Activated CD4-positive, CD25-positive, alpha-beta regulatory T cell treated with anti-CD3 and anti-CD28 coated beads, Interleukin-2, amount 50 U/mL, for 16 hours (primary cell): ENCODE measurements at places on chromosomes 16 and 17.
A peak's percentile ranks its signal among the peaks of the same experiment; 100 is the strongest.

GRCh38 chr17:78272914-78273258, 41.5 kb downstream of the TMEM235 start:
- DNase-seq = no peak

GRCh38 chr16:79562166-79562823, 38.2 kb downstream of the MAF start:
- no peak for DNase-seq

GRCh38 chr17:42844761-42845555, 578 bp downstream of the AOC2 start:
- DNase-seq = no peak

- DNase-seq = no peak
Observed at GRCh38 chr17:77446940-77447634, 306.3 kb downstream of the SEC14L1 start.

- no peak for DNase-seq
Observed at GRCh38 chr16:49341706-49342105, 31.9 kb upstream of the C16orf78 start.

DNA sequence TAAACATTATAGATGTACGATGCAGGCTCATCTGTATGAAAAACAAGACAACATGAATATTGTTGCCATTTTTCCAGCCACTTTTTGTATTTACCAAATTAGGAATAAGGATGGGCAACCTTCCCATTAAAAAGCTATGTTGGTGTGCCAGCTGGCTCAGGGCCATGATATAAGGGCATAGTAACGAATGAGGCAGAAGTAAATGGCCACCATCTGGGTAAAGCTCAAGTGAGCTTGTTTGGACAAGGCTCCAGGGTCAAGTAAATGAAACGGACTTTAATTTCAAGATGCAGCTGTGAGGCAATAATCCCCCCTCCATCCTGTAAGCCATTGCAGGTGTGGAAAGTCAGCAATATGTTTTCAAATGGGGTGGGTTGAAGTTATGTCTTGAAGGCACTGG, 930.9 kb upstream of the CDH8 start:
- no peak for DNase-seq

DNA sequence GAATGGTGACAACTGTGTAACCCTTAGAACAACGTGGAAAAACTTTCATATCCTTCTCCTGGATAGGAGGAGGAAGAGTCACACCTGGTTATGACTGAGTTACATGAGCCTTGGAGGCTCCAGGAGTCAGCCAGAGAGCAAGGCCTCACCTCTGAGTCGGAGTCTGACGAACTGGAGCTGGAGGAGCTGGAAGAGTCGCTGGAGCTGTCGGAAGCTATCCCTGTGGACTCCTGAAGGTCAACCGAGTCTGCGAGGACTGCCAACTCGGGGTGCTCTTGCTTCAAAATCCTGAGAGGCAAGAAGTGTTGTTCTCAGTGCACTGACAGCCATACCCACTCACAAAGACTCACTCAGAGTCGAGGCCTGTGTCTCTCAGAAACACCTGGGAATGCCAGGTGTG, 6.2 kb downstream of the JMJD6 start:
- no peak for DNase-seq

DNA sequence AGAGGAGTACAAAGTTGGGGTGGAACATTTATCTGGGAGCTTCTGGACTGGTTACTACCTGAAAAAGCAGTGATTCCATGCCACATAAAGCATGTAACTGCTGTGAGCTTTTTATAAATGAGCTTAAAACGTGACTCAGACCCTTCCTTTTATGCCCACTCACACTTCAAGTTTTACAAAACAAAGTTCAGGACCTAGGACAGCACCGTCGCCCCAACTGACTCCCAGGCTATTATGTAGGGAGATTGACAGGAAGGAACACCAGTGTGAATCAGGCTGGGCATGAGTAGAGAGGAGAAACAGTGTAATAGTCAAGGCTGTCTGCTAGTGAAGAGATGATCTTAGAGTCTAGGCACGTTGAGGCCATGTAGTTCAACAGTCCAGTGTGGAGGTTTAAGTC, 91.6 kb upstream of the DNAH9 start:
- DNase-seq = no peak

GRCh38 chr17:75228305-75228704, 22.8 kb downstream of the NUP85 start:
- DNase-seq = no peak

DNA sequence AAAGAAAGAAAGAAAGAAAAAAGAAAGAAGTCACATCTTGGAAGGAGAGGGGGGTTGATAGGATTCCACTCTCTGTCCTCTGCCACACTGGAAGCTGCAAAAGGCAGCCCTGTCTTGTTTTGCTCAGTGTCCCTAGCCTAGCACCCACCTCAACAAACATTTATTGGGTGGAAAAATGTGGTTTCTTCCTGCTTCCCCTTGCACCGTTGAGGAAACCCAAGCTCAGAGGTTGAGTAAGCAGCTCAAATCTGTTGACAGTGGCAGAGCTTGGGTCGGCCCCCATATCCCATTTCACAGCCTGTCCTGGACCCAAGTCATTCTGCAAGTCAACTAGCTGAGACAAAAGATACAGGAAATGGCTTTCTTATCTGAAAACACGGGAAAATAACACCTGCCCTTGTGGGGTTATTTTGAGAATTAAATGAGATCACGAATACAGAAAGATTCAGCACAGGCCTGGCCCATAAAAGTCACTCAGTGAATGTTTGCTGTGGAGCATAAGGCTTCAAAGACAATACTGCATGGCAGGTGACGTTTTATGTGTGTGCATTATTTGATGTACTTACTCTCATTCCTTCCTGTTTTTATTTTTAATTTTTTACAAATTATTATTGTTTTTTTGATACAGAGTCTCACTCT, 63.6 kb downstream of the SCNN1B start:
- no peak for DNase-seq

DNA sequence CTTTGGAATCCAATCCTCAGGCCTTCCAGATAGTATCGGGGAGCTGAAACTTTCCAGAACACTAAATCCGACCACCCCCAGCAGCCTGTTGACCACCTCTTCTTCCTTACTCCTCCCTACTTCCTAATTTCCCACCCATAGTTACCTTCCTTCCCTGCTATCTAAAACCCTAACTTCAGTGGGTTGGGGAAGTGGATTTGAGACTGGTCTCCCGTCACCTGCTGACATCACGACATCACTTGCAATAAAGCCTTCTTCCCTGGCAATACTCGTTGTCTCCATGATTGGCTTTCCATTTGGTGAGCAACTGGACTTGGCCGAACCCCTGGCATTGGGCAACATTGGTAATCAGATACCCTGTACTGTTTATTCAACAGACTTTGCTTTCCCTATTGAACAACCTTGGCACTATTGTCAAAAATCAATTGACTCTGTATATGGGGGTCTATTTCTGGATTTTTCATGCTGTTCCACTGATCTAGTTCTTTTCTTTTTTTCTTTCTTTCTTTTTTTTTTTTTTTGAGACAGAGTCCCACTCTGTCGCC, 11.8 kb upstream of the FOXK2 start:
- DNase-seq = no peak

GRCh38 chr16:70418274-70418992, 20.5 kb downstream of the ST3GAL2 start:
- no peak for DNase-seq

GRCh38 chr17:28145348-28145747, 102.9 kb downstream of the NLK start:
- no peak for DNase-seq

GRCh38 chr17:62824290-62825131, 16.4 kb upstream of the MARCHF10 start:
- DNase-seq = no peak

DNA sequence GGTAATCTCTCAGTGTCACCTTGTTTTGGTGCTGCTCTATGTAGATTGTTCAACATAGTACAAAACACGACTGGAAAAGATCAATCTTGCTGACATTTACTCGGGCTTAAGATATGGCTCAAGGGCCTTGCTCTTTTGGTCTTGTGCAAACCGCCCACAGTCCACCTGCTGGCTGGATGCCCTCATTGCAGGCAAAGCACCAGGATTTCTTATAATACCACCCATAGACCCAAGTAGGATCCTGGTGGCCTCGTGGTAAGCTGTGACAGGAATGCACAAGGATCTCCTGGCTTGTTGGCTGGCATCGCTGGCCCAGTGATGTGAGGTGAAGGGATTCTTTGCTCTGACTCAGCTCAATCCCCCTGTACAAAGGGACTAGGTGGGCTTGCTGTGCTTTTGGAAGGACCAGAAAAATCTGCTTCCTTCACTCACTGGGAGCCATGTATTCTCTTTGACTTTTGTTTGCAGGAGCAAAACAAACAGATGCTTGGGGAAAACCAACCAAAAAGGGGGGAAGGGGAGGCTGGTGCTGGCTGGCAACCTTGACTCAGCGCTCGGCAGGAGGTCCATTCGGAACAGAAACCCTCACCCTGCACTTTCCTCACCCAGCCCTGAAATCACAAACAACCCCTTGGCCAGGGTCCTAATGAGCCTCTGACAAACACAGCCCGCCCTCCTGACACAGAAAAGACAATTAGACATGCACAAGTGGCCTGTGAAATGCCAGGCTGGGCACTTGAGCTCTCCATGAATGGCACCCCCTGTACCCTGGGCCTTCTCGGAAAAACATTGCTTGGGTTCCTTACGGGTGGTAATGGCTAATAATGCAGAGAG, 36.6 kb upstream of the MED9 start:
- DNase-seq = peak; percentile 43

DNA sequence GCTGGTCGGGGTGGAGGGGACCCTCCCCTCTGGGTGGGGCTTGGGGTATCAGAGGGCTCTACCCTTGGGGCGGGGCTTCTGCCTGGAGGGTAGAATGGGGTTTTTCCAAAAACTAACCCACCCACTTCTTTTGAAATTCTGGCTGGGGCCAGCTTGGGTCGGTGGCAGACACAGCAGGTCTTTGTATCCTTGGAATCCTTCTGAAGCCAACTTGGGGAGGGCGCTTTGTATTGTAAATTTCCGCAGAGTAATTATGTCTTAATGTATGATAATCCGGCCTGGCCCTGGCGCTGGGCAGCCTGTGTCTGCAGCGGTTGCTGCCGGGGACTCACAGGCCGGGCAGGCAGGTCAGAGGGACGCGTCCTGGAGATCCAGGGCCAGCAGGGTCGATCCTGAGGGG, 33.9 kb upstream of the GSE1 start:
- no peak for DNase-seq

GRCh38 chr17:45756266-45756991, 27.7 kb upstream of the CRHR1 start:
- DNase-seq = no peak

- no peak for DNase-seq
Observed at GRCh38 chr16:56614549-56614991, 6.2 kb downstream of the MT2A start.

DNA sequence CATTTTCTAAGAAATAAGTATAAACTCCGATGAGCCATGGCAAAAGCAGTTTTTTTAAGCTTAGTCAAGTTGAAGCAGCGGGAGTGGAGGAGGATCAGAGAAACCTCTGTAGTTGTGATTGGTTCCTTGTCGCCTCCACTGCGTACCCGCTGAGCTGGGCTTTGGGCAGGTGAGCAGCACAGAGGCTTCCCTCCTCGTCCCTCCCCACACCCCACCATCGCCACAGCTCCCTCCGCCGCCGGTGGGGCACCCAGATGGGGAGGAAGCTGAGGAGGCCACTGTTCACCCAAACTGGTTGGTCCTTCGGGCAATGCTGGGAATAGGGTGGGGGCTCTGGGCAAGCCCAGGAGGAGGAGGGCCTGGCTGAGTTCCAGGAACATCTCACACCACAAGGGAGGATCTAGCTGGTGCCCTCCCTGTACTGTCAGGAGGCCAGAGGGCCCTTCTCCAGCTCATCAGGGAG, 5.2 kb upstream of the MRPL38 start:
- no peak for DNase-seq

DNA sequence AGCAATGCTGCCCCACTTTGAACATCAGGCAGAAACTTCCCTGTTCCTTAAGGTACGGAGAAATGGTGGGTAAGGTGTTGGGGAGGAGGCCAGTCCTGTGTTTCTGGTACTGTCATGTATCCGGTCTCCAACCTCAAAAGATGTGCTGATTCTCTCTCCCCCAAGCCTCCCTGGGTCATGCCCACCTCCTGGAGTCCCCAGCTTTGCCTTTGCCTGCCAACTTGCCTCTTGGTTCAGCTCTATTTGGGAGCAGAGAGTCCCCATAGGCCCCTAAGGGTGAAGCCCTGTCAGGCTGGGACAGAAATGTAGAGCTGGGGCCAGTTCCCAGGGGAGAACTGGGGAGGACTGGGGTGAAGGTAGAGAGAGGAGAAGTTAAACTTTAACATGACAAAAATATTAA, 1.6 kb upstream of the TBX21 start:
- no peak for DNase-seq

- DNase-seq = no peak
Observed at GRCh38 chr17:80858301-80859001, 133.2 kb upstream of the CHMP6 start.

DNA sequence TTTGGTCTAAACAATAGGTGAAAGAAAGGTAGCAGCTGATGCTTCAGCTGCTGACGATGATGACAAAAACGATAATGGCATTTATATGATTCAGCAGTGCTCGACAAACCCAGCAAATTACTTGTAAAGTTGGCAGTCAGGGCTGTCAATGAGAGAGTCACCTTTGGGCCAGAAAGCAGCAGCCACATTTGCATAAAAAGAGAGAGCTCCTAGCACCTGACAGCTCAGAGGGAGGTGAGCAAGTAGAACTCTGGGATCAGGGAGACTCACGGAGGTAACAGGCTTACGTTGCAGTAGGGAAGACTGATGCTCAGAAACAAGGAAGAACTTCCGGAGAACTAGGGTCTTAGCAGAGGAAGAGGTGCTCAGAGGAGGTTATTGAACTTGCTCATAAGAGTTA, 291.9 kb upstream of the ZFHX3 start:
- no peak for DNase-seq

DNA sequence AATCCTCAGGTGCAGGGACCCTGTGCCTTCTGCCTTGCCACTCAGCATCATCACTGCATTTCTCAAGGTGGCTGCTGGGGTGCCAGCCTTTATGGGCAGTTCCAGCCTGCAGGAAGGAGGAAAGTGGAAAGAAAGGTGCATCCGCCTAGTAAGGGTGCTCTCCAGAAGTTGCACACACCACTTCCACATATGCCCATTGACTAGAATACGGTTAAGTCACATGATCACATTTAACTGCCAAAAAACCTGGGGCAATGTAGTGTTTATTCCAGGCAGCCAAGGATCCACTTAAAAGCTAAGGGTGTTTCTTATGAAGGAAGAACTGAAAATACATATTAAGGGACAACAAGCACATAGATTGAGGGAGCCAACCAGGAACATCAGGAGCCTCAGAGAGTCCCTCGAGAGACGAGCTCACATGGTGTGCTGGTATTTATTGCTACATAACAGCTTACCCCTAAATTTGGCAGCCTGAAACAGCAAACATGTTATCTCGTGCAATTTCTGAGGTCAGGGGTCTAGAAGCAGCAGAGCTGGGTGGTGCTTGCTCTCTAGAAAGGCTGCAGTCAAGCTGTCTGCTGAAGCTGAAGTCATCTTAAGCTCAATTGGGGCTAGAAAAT, 52.0 kb upstream of the MMP2 start:
- DNase-seq = no peak

DNA sequence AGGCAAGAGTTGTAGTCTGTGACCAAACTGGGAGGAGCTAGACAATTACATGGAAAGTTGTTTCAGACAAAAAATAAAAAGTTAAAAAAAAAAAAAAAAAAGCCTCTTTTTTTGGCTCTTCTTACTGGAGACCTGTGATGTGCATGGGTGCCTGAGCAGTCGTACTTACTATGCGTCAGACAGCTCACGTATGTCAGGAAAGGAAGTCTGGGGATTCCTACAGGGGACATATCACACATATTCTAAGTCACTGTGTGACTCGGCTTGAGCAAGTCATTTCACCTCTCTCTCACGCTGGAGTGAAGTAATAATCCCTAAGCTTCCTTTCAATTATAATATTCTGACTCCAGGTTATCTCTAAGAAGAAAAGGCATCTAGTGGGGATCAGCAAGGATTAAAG, 6.0 kb downstream of the SLFN14 start:
- DNase-seq = no peak
